Activated T-cell treated with anti-CD3 and anti-CD28 coated beads, Interleukin-2, amount 50 U/mL, for 48 hours (primary cell): ENCODE measurements at places on chromosomes 13 and 19.

DNA sequence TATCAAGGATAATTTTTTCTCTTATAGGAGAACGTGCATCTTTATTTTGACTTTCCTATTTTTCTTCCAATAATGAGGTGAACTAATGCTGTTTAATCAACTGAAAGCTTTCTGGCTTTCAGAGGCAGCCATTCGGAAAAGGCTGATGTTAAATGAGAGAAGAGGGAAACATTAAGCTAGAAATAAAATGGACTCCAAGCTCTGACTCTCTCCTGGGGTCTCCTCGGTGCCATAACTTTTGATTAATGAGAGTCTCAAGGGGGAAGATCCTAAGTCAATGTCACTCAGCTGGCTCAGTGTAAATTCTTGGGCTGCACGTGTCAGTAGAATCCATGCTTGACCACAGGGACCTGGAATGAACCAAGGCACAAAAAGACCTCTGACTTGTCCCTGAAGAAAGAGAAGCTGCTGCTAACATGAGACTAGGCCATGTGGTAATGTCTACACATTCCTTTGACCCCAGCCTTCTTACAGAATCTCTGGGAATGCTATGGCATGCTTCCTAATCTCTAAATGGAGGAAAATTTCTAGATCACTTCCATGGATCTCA, 152.2 kb upstream of the RFC3 start:
- no peak for DNase-seq

- DNase-seq, result no peak
Measured at GRCh38 chr19:51096473-51097165, 11.6 kb downstream of the CTU1 start.

- no peak for DNase-seq
Measured at GRCh38 chr13:95620030-95620824, 24.3 kb downstream of the DZIP1 start.

- no peak for DNase-seq
Measured at GRCh38 chr19:54959840-54960239, 6.3 kb upstream of the NLRP2 start.

GRCh38 chr13:105063676-105064075, 1471.8 kb downstream of the EFNB2 start:
- DNase-seq, result no peak

GRCh38 chr19:58513213-58513693, 1.5 kb upstream of the SLC27A5 start:
- no peak for DNase-seq

- no peak for DNase-seq
Measured at GRCh38 chr19:57249329-57249728, 8.9 kb downstream of the ZNF805 start.

DNA sequence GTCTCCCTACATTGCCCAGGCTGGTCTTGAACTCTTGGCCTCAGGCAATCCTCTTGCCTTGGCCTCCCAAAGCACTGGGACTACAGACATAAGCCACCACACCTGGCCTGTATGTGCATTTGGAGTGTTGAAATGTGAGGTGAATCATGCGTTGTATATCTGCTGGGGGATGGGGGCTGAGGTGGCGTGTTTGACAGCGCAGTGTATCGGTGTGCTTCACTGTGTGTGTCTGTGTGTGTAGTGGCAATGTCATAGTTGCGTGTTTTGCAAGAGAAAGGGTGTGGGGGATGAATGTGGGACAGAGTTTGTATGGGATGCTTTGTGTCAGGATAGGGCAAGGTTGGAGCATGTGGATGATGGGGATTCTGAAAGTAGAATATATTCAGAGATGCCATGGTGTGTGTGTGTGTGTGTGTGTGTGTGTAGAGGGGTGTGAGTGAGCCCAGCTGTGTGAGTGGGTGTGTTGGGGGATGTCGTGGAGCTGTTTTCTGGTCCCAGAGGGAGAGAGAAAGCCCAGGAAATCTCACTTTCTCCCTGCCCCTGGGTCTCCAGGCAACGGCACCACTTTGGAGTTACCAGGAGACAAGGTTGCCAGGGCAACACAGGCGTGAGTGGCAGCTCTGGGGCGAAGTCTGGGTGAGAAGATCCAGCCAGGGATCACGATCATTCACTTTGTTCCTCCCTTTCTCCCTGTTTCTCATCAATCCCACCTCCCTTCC, 1.1 kb upstream of the SWSAP1 start:
- no peak for DNase-seq

GRCh38 chr13:41384749-41385503, 72.4 kb upstream of the RGCC start:
- DNase-seq, result no peak

- DNase-seq, result no peak
Measured at GRCh38 chr13:71312923-71313322, 554.1 kb downstream of the DACH1 start.

GRCh38 chr19:14977128-14977527, 2.5 kb downstream of the SLC1A6 start:
- DNase-seq, result no peak

GRCh38 chr19:18975011-18975410, 34.0 kb upstream of the HOMER3 start:
- DNase-seq, result no peak

DNA sequence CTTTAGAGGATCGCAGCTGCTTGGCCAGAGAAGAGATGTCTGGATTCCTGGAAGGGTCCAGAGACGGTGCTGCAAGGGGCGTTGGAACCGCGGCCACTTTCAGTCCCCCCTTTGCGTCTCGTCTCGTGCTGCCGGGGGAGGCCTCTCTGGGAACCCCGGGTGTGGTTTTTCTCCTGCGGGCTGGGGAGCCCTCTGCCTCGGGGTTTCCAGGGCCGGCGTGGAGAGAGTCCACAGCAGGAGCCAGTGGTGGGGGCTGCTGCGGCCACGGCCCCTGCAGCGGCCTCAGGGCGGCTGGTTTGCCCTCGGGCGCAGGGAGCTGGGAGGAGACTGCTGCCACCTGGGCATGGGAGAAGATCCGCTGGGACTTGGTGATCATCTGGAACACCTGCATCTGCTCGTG, 28.5 kb downstream of the ZNF541 start:
- no peak for DNase-seq

DNA sequence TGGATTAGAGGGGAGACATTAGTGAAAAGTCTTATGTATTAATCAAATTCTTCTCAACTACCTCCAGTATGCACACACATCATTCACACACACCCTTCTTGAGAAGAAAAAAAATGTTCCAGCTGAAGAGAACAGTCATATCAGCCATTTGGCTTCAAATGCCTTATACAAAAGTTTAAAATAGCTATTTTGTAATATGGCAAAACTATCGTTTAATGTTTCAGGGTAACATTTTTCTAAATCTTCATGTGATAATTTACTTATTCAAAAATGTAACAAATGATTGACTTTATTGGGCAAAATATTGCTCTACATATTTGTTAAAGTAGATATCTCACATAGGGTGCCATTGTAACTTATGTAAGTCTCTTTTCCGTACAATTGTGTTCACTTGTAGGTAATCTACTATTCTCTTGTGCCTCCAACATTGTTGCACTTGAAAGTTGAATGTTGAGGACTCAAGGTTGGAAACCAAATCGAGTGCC, 13.6 kb downstream of the ZIC2 start:
- DNase-seq, result no peak

- DNase-seq, result no peak
Measured at GRCh38 chr19:4052114-4052992, 14.3 kb downstream of the ZBTB7A start.

DNA sequence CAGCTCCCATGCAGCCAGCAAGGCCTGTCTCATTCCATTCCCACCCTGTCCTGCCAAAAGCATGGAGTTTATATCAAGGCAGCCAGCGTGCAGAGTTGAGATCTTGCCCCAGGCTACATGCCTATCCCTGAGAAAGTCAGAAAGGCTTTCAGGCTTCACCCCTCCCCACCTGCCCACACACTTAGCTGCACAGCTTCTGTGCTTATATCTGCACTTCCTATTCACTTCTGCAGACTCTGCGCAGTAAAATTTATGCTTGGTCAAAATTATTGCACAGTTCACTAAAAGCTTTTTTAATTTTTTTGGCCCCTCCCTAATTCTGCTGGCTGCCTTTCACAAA, 12.5 kb upstream of the ZNF675 start:
- no peak for DNase-seq

DNA sequence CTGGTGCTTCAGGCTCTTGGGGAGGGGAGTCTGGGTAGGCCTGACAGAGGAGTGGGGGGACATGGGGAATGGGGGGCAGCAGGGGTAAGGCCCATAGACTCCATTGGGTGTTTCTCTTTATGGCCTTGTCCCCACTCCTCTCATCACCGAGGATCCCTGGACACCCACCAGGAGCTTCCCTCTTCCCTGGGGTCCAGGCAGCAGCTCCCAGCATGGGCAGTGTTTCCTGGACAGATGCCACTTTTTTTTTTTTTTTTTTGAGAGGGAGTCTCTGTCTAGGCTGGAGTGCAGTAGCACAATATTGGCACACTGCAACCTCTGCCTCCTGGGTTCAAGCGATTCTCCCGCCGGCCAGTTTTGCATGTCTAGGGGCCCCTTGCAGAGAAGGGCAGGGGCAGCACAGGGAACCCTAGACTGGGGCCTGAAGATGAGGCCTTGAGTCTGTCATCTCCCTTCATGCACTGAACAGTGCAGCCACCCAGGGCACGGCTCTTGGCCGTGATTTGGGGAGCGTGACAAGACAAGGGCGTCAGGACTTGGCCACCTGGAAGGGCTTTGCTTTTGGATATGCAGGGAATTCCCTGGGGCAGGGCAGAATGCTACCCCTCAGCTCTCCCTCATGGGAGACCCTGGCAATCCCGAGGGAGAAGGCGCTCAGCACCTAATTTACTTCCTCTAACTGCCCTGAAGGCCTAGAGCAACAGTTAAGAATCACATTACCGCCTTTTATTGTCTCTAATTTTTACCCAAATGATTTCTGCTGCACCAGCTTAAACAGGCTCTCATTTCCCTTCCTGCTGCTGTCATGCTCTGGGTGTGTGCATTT, 213.9 kb upstream of the ZNF536 start:
- DNase-seq, result no peak

DNA sequence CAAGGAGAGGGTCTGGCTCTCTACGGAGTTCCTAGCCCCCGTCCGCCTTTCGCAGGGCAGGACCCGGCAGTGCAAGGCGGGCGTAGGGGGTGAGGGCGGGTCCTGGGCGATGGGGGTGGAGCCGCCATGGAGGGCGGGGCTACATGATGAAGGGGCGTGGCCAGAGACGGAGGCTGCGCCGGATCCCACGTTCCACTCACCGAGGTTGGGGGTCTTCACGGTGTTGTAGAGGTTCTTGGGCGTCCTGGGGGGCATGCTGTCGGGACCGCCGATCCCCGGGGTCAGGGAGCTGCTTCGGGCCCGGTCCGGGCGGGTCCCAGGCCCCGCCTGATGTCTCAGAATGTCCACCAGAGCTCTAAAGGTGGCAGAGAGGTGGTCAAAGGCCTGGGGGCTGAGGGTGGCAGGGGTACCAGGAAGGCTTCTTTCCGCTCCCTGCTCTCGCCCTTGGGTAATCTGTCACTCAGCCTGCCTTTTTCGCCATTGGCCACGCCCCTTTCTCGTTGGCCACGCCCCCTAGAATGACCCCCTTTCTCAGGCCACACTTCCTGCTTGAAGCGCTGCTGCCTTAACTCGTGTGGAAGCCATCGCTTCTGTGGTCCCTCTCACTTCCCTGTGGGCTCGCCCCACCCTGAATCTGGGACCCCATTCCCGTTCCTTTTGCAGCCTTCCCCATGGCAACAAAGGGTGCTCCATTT, 2.5 kb downstream of the SHISA7 start:
- DNase-seq, result peak; percentile 55

- no peak for DNase-seq
Measured at GRCh38 chr13:97757807-97758206, 195.7 kb upstream of the IPO5 start.

GRCh38 chr19:37511186-37511585, 4.4 kb downstream of the ZNF793 start:
- no peak for DNase-seq

- DNase-seq, result no peak
Measured at GRCh38 chr13:31955101-31955500, 76.5 kb upstream of the FRY start.

DNA sequence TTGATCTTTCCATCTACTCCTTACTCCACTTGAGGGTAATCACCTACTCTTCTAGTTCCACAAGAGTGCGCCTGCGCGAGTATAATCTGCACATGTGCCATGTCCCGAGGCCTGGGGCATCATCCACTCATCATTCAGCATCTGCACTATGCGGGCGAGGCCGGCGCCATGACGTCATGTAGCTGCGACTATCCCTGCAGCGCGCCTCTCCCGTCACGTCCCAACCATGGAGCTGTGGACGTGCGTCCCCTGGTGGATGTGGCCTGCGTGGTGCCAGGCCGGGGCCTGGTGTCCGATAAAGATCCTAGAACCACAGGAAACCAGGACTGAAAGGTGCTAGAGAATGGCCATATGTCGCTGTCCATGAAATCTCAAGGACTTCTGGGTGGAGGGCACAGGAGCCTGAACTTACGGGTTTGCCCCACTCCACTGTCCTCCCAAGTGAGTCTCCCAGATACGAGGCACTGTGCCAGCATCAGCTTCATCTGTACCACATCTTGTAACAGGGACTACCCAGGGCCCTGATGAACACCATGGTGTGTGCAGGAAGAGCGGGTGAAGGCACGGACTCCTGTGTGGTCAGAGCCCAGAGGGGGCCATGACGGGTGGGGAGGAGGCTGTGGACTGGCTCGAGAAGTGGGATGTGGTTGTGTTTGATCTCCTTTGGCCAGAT, 2.7 kb upstream of the KLK2 start:
- DNase-seq, result peak; percentile 49

DNA sequence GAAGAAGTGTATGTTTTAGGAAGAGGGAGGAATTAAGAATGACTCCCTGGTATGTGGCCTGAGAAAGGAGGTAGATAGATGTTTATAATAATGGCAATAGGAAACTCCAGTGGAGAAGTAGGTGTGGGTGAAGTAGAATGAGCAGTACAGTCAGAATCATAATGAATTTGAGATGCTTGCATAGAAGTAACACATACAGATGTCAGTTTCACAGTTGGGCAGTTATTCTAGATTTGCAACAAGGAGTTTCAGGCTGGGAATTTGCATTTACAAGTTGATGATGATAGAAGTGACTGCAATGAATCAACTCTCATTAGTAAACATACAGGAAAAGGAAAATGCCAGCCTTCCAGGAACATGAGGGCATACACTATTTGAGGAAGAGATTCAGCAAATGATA, 149.0 kb downstream of the SLITRK1 start:
- no peak for DNase-seq

GRCh38 chr19:54421169-54421516, 5.9 kb downstream of the TTYH1 start:
- no peak for DNase-seq

DNA sequence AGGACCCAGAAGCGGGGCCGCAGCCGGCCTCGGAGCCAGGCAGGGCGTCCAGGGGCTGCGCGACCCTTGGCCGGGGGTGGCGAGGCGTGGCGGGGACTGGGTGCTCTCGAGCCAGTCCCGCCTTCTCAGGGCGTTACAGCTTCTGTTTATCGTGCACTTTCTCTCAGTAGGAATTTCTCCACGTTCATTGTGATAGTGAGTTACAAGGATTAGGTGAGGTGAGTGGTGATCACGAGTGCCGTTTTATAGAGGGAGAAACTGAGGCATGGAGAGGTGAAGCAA, 600 bp downstream of the AP1M1 start:
- DNase-seq, result no peak
